Melanocyte of skin (primary cell): ENCODE measurements at places on chromosomes 12 and 14. TPM values are rescaled to one million over a fixed set of nuclear protein-coding genes. Genes with fewer than 3 reads are reported as not detected.

The IKZF4 gene
- 3.7 and 4.9 TPM in 2 replicates for total RNA-seq

The EPYC gene
- total RNA-seq: not detected in 2 replicates

The LRIG3 gene
- total RNA-seq: 14.7 and 27.0 TPM in 2 replicates

The RNASE7 gene
- not detected in 2 replicates for total RNA-seq

The SRSF5 gene
- 132 and 144 TPM in 2 replicates for total RNA-seq

The FIGNL2 gene
- not detected in 2 replicates for total RNA-seq

The IL25 gene
- total RNA-seq: not detected in 2 replicates

The ADAMTS20 gene
- total RNA-seq: not detected in 2 replicates
